AG04450 (cell line): ENCODE measurements at places on chromosomes 3 and 15. TPM values are rescaled to one million over a fixed set of nuclear protein-coding genes. Genes with fewer than 3 reads are reported as not detected.

- DNase-seq: no peak
Measured at GRCh38 chr3:52246728-52247408, 1.3 kb downstream of the PPM1M start.

PLSCR1 gene
- polyA plus RNA-seq: 33.7 and 40.4 TPM in 2 replicates

IL17RC gene
- polyA plus RNA-seq: 17.3 and 24.4 TPM in 2 replicates

GRCh38 chr3:44926172-44926571, 49.8 kb downstream of the ZDHHC3 start:
- DNase-seq: no peak

IL17RB gene
- polyA plus RNA-seq: not detected in 2 replicates

ZNF385D gene
- 0.10 and 0.15 TPM in 2 replicates for polyA plus RNA-seq

GRCh38 chr3:30655187-30655812, 48.9 kb downstream of the TGFBR2 start:
- DNase-seq: no peak
